Daoy (cell line): ENCODE measurements at places on chromosomes 1 and 21. TPM values are rescaled to one million over a fixed set of nuclear protein-coding genes. Genes with fewer than 3 reads are reported as not detected.

DNA sequence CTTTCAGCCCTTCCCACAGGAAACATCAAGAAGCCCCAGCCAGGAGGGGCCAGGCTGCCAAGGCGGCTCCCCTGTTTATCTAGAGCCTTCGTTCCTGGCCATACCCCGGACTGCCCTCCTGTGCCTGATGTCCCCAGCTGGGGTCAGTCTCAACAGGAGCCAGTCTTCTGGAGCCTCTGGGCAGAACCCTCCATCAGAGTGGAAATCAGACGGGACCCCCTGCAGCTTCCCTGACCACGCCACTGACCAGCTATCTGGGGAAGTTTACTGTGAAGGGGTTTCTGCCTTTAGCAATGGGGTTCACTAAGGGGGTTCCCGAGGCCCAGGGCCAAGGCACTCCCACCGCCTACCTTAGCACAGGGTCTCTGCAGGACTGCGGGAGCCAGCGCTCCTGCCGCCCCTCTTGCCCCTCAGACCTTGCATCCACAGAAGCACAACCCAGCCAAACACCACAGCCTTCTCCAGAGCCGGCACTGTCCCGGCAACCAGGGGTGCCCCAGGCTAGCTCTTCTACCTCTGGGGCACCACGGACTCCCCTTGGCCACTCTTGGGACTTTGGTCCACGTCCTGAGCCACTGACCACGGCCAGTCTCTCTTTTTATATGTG, 3.5 kb upstream of the MTFR1L start:
- DNase-seq, result no peak

DNA sequence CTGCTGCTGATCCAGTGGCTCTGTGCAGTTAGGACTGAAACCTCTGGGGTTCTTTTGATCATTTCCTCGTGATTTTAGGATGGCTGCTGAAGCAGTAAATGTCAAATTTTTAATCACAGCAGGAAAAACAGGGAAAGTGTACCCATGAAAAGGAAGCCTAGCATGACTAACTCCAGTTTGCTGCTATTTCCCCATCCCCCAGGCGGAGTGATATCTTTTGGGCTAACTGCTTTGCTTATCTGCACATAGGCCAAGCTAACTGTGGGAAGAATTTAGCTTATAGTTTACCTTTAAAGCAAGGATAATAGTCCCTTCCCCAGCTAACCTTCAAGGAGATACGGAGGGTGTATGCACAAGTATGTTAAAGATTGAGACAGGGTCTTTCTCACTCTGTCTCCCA, 149.8 kb upstream of the TNR start:
- no peak for DNase-seq

KRTAP12-3 gene
- not detected in 2 replicates for total RNA-seq

DNA sequence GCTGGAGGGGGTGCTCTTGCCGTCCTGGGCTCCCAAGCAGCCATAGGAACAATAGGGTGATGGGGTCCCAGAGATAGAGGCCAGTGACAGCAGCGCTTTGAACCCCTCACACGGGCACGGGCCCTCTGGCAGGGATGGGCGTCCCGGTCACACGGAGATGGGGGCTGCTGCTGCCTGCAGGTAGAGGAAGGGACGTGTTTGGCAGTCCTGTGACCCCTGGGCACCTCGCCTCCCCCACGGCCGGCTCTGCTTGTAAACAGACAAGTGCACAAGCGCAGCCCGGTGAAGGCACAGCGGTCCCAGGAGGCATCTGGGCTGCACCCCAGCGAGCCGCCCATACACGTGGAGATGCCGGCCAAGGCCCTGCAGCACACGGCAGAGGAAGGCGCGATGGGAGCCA, 36.5 kb upstream of the PDE9A start:
- DNase-seq, result no peak

DNA sequence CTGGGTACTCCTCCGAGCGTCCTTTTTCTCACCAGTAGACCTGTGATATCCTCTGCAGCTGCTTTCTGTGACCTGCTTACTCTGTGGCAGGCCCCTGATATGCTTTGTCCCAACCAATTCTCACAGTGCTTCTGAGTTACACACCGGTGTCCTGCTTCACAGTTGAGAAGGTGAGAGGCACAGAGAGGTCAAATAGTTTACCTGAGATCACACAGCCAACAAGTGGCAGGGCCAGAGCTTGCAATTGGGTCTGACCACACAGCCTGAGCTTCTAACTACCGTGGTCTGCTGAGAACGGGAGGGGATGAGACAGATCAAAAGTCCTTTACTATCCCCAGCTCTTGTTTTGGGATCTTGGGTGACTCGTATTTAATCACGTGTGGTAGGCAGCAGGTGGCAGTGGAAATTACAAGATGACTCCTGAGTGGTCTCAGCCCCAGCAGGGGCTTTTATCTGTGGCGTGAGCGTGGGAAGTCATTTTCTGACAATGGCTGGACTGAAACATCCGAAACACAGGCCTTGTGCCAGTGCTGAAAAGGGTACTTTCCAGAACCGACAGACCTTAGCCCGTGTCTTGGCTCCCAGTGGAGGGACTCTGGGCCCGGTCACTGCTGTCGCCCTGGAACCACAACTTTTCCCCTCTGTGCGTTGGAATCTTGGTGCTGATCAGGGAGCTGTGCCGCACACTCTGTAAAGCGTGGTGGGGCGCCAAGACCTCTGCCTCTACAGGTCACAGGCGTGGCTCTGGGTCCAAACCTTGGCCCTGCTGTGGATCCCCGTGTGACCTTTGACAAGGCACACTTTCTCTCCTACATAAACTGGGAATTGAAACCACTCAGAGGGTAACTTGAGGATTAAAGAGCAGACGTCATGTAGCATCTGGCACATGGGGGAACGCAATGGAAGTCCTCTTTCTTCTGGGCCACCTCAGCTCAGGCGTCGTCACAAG, 11.9 kb downstream of the THEMIS2 start:
- no peak for DNase-seq

DNA sequence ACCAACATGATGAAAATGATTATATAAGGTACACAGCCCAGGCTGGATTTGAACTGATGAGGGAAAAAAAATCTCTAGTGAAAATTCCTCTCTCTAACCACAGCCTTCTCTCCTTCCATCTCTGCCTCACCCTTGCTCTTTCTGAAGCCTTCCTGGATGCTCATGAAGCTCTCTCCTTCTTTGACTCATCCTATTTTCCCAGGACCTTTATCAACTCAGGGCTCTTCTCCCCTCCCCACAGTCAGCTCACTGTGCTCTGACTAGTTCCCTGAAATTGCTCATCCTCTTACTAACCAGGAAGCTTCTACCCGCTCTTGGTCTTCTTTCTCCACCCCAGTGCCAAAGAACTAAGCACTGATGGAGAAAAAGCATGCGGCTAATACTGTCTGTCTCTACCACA, 46.4 kb upstream of the ERG start:
- peak; percentile 66 for DNase-seq

DNA sequence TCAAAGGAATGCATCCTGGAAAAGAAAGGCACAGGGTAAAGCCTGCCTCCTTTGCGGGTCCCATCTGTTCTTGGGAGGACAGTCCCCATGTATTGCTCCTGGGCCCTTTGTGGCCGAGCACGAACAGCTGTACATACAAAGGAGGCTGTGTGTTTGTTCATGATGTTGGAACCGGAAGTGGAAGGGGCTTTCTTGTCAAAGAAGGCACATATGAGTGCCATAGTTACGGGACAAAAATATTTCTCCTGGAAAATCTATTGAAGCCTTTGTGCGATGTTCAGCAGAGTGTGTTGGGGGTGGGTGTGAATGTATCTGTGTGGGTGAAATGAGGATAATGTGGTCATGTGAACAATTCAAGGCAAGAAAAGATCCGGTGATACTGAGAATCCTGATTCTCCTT, 297.6 kb downstream of the DISC1 start:
- no peak for DNase-seq

DONSON gene
- total RNA-seq, result 51.0 and 80.6 TPM in 2 replicates

- no peak for DNase-seq
These were observed 800 bp upstream of the FAM163A start for GRCh38 chr1:179742291-179742690.

CLCA4 gene
- not detected in 2 replicates for total RNA-seq

DNA sequence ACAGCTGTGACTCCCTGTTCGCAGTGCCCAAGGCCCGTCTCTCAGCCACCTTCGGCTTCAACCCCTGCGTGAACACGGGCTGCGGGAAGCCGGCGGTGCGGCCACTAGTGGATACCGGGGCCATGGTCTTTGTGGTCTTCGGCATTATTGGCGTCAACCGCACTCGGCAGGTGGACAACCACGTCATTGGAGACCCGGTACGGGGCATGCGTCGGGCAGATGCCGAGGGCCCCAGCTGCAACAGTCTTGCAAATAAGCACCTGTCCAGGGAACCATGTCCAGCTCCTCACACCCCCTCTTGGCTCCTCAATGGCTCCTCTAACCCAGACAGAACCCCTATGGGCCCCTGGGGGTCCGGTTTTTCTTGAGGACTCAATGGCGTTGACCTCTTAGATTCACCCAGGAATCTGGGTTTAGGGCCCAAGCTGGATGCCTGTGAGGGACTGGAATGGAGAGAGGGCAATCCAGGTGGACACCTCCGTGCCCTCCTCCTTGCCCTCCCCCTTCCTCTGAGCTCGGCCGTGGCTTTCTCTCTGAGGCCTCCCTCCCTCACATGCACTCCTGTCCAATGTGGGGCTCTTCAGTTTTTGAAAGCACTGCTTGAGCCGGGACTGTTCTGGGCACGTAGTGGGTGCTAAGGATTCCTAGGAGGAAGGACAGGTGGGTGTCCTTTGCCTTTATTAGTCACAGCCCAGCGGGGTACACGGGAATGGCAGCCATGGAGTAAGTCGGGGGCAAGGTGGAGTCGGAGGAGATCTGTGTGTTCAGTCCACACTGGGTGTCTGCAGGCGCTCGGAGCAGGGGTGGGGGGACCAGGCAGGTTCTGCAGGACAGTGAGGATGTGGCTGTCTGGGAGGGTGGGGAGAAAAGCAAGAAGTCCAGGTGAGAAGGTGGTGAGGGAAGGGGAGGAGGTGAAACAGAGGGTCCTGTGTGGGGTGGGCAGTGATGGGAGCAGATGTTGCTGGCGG, 51.1 kb downstream of the DISP3 start:
- no peak for DNase-seq

- peak; percentile 34 for DNase-seq
These were observed 110.8 kb upstream of the KAZN start for GRCh38 chr1:14487671-14488070.

DNA sequence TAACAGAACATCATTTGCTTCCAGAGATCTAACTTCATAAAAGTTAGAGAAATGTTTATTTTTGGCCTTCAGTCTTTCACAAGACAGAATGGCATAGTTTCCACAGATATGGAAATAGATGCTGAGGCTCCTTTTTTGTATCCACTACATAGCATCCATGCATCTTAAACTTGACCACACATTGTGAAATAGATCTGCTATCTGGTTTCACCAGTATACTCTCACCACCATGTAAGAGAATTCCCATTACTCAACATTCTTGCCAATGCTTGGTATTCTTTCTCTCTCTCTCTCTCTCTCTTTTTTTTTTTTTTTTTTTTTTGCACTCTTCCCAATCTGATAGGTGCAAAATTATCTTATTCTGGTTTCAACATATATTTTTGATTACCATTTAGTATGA, 52.1 kb upstream of the PRMT6 start:
- DNase-seq, result no peak

SMYD3 gene
- total RNA-seq, result 21.4 and 38.3 TPM in 2 replicates

- DNase-seq, result no peak
These were observed 27.9 kb upstream of the PRRC2C start for GRCh38 chr1:171457412-171457811.

- no peak for DNase-seq
These were observed 859.6 kb downstream of the LTN1 start for GRCh38 chr21:28133116-28133515.

CITED4 gene
- total RNA-seq, result 5.8 and 18.7 TPM in 2 replicates

- no peak for DNase-seq
These were observed 127.6 kb upstream of the C1orf105 start for GRCh38 chr1:172292840-172293239.

GRCh38 chr1:186454981-186455380, 5.9 kb downstream of the PDC start:
- no peak for DNase-seq

DNA sequence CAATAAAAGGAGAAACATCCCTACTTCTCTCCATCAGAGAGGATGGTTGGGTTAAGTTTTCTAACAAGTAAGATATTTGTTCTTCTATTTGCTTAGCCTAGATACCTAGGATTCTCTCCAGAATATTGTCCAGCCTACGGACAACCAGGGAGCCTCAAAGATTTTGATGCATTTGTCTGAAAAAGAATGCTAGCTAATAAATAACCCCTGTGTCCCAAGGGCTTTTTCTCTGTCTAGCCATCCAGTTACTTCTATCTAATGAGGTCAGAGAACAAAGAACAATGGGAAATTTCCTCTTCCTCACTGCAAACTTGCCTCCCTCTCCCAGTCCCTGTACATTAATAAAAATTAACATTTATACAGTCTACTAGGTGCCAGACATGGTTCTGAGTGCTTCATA, 810 bp downstream of the RGS5 start:
- DNase-seq, result no peak

- DNase-seq, result peak; percentile 92
These were observed at the start of gene DHRS3 for GRCh38 chr1:12617901-12618660. DHRS3 (minus strand) TSS chr1:12618210; CDS start chr1:12617348, 862 bp downstream.

ZMPSTE24 gene
- 67.4 and 72.9 TPM in 2 replicates for total RNA-seq

C8A gene
- not detected in 2 replicates for total RNA-seq

GRCh38 chr1:52191395-52191965, 49.6 kb downstream of the ZFYVE9 start:
- no peak for DNase-seq

SFN gene
- total RNA-seq, result 0.80 and 1.8 TPM in 2 replicates

DNA sequence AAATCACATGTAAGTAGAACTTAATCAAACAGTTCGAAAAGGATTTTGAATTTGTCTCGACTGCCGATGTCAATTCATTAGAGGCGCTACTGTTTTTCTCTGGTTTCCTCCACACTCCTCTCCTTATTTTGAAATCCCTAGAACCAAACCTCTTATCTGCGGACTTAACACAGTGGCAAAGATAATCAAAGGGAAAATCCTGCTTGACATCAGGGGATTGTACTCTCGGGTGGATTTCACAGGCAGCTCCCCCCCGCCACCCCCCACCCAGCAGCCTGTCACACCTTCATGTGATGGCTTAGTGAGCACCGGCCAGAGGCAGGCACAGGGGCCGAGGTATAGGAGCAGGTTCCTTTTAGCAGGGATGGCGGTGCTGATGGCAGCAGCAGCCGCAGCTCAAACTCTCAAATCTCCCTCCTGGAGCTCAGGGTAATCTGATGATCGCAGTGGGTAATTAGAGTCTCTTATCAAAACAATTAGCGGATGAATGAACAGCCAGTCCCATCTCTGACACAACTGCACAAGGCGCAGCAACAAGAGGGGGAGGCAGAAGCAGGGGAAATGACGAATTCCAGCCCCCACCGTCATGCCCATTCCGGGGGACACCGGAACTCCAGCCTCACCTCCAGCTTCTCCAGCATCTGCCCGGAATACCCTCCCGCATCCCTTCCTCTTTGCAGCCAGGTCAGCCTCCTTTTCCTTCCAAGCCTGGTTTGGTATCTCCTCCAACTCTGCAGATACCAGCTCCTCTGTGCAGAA, 80.3 kb downstream of the SSBP3 start:
- DNase-seq, result no peak
